Inflammatory macrophage treated with lipopolysaccharide for 4 hours (primary cell): ENCODE measurements at places on chromosomes 6 and 20.

DNA sequence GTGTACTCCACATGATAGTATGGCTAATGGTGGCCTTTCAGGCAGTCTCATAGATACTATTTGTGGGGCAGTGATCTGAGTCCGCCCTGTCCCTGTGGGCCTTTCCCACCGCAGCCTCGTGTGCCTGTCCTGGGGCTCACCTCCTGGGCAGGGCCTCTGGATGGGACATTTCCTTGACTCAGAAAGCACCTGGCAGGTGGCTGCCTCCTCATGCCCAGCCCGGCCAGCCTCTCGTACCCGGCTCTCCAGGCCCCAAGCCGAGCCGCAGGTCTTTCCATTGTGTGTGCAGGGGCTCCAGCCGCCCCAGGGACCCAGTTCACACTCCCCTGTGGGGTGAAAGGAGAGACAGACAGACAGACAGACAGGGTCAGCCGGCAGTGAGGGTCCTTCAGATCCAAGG is 38.3 kb downstream of the RSPO4 start:
- DNase-seq: no peak

DNA sequence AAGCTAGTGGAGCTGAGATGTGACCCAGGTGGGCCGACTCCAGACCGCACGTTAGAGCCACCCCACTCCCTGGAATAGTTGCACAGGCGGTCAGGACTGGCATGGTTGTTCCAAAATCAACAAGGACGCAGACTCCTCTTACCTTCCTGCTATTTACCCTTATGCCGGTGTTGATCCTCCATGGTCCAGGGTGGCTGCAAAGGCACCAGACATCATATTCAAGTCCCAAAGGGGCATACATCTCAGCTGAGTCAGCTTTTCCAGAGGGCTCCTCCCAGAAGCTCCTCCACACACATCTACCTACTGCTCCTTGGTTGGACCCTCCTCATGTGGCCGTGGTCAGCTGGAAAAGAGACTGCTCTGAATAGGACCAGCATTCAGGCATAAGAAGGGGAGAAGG is 112.2 kb downstream of the SYCP2 start:
- DNase-seq: no peak

- DNase-seq: no peak
Measured at GRCh38 chr6:152575161-152575560, 62.0 kb downstream of the SYNE1 start.

- no peak for DNase-seq
Measured at GRCh38 chr20:37941332-37941731, 38.4 kb downstream of the VSTM2L start.

GRCh38 chr6:53532061-53532797 is 12.7 kb downstream of the GCLC start:
- no peak for DNase-seq

GRCh38 chr6:114989279-114989964 is 646.6 kb upstream of the HS3ST5 start:
- no peak for DNase-seq

GRCh38 chr20:7159903-7160302 is 392.4 kb downstream of the BMP2 start:
- no peak for DNase-seq

- peak; percentile 65 for DNase-seq
Measured at GRCh38 chr20:46010491-46011391, 2.0 kb downstream of the MMP9 start.

DNA sequence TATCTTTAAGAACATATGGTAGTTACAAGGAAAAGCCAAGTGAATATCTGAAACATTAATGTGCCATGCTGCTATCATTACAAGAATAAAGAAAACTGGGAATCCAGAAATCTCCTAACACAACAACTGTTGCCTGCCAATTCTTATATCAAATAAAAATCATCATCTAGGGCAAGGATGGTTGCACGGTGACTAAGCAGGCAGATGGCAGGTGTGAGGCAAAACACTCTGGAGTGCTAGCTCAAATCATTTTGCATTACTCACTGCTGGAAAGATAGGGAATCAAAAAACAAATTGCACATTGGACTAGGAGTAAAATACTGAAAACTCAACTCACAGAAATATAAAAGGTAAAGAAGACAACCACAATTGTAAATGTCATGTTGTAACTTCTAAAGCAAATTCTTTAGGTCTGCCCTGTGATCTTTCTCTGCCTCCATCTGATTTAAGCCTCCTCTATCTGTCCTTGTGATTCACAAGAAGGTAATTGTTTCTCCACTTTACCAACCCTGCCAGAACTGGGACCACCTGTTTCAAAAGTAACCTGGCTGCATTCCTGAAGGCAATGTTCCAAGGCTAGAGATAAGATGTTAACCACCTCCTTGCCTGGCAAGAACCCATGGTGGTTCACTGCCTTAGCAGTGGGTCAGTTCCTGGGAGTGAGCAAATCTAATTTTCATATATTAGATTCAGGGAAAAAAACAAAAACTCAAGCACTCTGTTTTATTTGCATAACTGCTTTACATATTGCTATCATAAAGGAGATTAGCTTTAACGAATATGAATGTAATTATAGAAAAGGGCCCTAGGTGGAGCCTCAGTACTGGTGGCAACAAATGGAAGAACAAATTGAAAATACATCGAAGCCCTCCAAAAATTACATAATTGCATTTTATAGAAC is 33.1 kb upstream of the LCA5 start:
- peak; percentile 48 for DNase-seq

DNA sequence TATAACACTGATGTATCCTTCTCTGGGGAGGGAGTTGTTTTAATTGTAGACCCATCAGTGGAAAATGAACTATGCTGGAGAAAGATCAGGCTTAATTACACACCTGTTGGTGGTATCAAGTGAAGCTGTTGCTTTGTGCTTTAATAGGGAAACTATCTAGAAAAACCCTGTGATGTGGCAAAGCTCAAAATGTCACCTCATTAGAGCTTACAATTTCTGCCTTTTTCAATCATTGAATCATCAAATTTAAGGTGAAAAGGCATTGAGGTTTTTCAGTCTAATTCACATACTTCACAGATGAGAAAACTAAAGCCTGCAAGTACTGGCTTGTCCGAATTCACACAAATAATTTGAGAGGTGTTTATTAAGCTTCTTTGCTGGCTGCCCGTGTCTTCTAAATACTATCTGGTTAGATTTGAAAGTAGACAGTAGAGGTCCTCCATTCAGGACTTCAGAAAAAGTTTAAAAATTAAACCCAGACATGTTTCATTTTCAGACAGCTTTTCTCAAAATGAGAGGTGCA is 143.3 kb upstream of the MAP3K7 start:
- no peak for DNase-seq

GRCh38 chr20:63942969-63943807 is 13.0 kb downstream of the UCKL1 start:
- DNase-seq: no peak

DNA sequence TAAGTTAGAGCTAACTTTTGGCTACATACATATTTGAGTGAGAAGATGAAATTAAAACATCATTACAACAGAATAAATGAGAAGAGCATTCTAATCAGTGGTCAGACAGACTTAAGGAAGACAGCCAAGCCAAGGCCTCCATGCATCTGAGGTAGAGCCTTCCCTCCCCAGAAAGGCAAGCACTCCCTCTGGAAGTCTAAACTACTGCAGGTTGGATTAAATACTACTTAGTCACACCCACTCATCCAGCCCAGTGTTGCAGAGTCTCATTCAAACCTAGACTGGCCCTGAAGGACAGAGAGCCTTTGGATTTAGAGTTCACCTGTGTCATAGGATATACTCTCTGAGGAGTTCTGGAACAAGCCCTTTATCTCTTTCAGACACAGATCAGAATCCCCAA is 29.2 kb downstream of the TMX4 start:
- DNase-seq: no peak
